ENCODE measurements at places on chromosomes 4 and X.

DNA sequence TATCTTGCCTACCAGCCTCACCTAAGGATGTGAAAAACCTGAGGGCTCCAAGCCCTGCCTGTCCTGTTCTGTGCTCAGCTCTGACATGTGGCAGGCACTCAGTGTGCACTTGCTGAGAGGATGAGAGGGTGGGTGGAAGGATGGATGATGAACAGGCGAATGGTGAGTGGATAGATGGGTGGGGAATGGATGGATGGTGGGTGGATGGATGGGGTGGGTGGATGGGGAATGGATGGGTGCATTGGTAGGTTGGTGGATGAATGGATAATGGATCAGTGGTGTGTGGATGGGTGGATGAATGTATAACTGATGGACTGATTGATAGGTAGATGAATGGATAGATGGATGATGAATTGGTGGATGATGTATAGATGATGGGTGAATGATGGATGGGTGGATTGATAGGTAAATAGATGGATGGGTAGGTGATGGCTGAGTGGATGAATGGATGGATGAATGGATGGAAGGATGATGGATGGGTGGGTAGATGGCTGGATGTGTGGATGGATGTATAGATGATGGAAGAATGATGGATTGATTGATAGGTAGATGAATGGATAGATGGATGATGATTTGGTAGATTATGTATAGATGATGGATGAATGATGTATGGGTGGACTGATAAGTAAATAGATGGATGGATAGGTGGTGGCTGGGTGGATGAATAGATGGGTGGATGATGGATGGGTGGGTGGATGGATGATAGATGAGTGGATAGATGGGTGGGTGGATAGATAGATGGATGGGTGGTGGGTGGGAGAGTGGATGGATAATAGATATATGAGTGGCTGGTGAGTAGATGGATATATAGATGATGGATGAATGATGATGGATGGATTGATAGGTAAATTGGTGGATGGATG, 69.3 kb upstream of the NKX1-1 start:
- no peak for DNase-seq

DNA sequence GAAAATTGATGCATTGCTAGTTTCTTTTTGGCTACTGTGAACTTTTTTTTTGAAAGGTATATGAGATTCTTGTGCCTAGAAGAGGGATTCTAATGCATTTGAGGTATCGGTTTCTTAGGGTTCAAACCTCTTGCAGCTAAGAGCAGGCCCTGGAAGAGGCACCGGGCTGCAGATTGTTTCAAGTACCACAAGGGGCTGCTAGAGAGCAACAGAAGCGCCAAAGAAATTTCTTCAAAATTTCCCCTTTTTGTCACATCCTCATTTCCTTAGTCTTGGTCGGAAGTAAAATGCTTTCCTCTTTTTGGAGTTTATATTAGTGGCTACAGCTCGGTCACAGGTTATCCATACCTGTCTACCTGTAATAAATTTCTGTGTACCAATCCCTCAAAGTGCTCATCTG, 89.8 kb downstream of the PDGFRA start:
- DNase-seq: peak; percentile 10

- no peak for DNase-seq
Observed at GRCh38 chrX:153405426-153405825, 4.3 kb upstream of the PNMA6E start.

GRCh38 chrX:6777238-6778002, 242.5 kb upstream of the VCX3A start:
- no peak for DNase-seq

- no peak for DNase-seq
Observed at GRCh38 chrX:23317799-23318724, 16.6 kb upstream of the PTCHD1 start.

- peak; percentile 76 for DNase-seq
Observed at GRCh38 chrX:140701480-140701879, 8.1 kb upstream of the LINC00632 start.

DNA sequence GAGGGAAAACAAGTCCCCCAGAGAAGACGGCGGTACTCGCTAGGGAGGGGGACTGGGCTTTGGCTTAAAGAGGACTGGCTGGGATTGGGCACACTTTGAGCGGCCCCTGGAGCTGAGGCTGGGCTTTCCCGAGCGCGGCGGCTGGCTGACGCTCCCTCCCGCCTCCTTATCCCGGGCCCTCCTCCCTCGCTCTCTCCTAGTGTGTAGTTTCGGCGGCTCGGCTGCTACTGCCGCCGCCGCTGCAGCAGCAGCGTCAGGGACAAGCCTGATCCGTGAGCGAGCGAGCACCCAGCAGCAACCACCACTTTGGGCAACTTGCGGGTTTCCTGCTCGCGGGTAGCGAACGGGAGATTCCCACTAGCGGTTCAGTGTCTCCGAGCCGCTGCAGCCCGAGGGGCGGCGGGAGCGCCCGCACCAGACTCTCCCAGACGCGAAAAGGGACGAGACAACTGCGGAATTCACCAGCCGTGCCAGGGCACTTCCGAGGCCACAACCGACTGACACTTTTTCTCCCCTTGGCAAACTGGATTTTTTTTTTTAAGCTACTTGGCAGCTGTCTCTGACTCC, 632 bp upstream of the PCDH7 start:
- DNase-seq: peak; percentile 10

DNA sequence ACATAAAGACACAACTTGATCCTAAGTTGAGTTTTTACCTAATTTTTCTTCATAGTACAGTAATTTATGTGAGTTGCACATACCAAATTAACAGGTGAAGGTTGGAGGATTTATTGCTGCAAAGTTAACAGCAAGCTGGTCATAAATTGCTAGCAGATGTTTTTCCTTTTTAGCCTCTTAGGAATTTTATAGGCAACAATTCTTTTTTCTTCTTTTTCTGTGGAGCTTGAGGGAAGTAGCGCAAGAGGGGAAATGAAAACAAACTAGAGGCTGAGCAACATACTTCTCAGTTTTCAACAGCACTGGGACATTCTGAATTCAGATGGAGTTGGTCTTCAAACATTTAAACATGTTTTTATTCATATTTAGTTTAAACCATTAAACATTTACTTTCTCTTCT, 63.7 kb upstream of the TLR2 start:
- no peak for DNase-seq

GRCh38 chr4:8272472-8273428, 3.2 kb downstream of the HTRA3 start:
- no peak for DNase-seq

DNA sequence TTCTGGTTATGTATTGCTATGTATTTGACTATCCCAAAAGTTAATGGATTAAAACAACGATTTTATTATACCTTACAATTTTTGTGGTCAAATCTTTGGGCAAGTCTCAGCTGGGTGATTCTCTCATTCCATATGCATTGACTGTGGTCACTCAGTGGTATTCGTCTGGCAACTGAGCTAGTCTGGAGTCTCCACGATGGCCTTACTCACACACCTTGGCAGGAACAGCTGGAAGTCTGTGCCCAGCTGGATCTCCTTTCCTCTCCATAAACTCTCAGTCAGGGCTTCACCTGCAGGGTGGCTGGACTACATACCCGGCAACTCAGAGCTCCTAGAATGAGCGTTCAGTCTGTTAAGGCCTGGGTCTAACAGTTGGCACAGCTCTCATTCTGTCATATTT, 141.1 kb upstream of the WDFY3 start:
- no peak for DNase-seq

DNA sequence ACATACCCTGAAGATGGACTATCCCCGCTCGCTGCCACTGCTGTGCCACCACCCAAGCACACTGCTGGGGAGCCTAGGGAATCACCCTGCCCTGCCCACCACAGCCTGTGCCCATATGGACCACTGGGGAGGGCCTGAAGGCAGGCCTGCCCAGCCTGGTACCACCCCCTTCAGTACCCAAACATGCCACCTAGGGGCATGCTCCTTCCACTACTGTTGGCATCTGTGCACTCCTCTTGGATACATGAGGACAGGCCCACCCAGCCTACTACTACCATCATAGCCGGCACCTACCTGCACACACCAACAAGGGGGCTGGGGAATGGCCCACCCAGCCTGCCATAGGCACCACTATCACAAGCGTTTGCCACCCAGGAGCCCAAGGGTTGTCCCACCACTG, 30.1 kb upstream of the PRDX4 start:
- no peak for DNase-seq

- DNase-seq: no peak
Observed at GRCh38 chrX:153864101-153864500, 21.9 kb downstream of the L1CAM start.

DNA sequence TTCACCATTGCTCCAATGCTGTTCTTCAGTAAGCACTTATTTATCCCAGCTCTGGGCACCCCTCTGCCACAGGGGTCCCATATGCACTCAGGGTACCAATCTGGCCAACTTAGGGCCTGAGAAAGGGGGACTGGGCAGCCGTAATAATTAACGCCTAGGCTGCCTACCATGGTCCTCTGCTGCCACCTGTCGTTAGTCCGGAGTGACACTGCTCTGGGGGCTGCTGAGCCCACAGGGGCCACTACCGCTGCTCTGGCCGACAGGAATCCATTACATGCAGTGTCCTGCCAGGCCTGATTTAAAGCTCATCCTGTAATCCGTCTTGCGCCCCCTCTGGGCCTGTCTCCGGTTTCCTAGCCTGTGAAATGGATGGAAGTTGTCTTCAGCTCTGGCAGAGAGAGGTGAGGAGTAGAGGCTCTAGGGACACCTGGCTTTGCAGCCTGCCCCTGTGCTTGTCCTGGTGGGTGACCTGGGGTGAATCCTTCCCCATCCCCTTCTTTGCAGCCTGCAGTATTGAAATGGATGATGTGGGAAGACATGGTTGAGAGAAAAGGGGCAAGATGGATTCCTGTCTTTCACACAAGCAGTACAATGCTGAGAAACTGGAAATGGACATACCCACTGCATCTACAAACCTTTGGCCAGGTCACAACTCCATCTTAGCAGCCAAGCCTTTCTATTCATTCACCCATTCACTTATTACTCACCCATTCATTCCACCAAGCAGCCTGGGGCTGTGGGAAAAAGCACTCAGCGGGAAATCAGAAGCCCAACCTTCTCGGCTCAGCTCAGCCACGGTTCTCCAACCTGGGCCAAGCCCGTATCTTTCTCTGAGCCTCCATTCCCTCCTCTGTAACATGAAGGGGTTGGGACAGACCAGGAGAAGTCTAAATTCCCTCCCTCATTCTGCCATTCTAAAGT, 116.3 kb upstream of the NALF2 start:
- DNase-seq: peak; percentile 41

- no peak for DNase-seq
Observed at GRCh38 chrX:50115973-50116372, 84.8 kb downstream of the AKAP4 start.

DNA sequence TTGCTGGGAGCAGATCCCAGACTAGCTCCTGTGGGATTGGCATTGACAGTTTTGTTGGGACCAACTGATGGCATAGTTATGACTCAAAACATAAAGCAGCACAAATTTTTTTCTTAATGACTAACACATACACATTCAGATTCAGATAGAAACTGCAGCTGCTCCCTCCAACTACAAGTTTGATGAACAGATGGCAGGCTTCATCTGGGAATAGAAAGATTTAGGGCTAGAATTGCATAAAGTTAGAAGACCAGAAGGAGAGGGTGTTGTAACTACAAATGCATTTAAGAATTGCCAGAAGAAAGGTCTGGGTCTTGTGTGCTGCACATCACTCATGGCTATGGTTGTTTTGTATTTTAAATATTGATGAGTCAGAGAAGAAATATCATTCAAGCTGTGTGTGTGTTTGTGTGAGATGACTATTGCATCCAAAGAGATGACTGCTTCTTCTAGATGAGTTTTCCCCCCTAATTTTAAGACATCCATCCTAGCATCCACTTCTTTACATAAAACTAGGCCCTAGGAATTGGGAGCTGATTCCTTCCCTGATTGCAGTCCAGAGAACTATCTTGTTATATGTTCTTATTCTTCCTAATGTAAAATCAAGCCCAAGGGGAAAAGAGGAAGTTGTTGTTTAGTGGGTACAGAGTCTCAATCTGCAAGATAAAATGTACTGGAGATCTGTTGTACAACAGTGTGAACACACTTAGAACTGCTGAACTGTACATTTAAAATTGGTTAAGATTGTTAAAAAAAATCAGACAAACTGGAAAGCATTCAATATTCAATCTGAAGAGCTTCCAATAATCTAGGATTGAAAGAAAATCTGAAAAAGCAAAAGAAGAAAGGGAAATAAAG, 175.1 kb downstream of the PARM1 start:
- no peak for DNase-seq

- DNase-seq: no peak
Observed at GRCh38 chr4:95066050-95066449, 308.3 kb downstream of the BMPR1B start.

DNA sequence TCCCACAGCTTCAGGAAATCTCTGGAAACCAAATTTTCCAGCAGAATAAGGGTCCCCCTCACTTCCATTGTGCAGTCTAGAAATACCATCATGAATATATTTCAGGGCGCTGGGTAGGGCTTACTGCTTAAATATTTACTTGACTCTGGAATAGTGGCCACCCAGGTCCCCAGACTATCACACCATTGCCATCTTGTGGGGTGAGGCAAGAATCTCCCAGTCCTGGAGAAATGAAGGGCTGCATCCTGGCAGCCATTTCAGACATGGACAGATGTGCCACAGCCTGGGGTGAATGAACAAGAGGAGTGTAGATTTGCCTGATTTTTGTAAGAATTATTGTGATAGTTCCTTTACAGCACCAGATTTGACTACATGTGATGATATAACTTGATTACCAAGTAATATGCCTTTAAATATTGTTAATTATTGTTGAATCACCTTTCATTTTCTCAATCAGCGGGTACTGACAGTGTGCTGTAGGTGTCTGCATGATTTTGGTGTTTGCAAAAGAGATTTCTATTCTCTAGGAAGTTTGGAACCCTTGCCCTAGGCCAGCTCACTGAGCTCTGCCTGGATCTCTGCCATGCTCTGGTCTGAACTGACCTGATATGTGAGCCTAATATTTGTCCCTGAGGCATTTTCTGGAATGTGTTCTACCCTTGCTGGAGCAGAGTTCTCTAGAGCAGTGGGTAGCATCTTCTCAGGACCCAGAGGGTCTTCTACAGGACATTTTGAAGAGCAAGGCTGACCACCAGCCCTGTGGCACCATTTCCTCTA, 183.4 kb downstream of the KIT start:
- no peak for DNase-seq

- DNase-seq: peak; percentile 84
Observed at GRCh38 chrX:124737771-124738170, 391.4 kb downstream of the SH2D1A start.

GRCh38 chr4:121183361-121183760, 19.2 kb upstream of the TNIP3 start:
- DNase-seq: no peak

GRCh38 chr4:111985426-111985825, 159.8 kb upstream of the FAM241A start:
- DNase-seq: no peak

DNA sequence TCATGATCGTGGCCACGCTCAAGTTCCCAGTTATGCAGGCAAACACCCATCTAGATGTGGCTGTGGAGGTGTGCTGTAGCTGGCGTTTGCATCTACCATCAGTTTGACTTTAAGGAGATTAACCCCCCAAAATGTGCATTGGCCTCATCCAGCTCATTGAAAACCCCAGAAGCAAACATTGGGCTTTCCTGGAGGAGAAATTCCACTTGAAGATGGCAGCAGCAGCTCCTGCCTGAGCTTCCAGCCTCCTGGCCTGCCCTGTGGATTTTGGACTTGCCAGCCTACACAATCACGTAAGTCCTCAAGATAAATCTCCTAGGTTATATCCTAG, 30.2 kb upstream of the SLC25A6 start:
- DNase-seq: no peak

Measured in G401 (cell line).